ENCODE measurements at places on chromosomes 1 and 21. TPM values are rescaled to one million over a fixed set of nuclear protein-coding genes. Genes with fewer than 3 reads are reported as not detected.

The OR13G1 gene
- not detected for total RNA-seq

The SELP gene
- 0.13 TPM for total RNA-seq

The ZCCHC17 gene
- 24.1 TPM for total RNA-seq

The SNX27 gene
- 31.9 TPM for total RNA-seq

The TPTE gene
- not detected for total RNA-seq

The CNR2 gene
- total RNA-seq, result not detected

The SYF2 gene
- total RNA-seq, result 41.4 TPM

The TCEA3 gene
- 2.0 TPM for total RNA-seq
